ENCODE measurements at places on chromosomes 4 and X.
A peak's percentile ranks its signal among the peaks of the same experiment; 100 is the strongest.

DNA sequence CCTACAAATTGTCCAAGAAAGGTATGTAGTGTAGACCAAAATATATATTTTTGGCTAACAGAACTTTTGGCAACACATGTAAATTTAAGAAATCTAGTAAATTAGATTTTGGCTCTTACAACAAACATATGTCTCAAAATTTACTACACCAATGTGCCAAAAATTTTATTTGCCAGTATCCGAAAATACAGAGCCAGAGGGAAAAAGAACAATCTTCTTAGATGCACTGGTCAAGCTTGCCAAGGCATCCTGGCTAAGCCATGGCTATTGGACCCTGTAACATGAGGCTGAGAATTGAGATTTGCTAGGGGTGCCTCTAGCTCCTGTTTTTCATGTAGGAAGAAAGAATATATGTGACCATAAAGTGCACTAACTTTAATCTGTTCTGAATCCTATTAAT is 91.8 kb downstream of the GABRG1 start:
- no peak for DNase-seq

GRCh38 chr4:5452156-5452555 is 256.2 kb downstream of the EVC2 start:
- DNase-seq, result peak; percentile 50

DNA sequence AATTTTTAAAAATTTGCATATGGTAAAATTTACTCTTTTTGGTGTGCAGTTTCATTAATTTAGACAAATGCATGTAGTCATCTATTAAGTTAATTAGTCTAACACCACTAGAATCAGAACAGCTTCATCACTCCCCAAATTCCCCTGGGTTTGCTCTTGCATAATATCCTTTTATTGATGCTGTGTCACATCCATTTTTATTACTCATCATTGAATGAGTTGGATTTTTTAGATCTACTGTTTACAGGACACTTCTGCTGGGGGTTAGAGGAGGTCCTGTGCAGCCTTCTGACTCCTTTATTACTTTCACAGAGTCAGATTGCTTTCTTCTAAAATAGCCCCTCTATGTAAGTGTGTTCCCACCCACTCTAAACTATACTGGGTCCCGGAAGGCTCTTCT is 65.9 kb downstream of the MTHFD2L start:
- no peak for DNase-seq

DNA sequence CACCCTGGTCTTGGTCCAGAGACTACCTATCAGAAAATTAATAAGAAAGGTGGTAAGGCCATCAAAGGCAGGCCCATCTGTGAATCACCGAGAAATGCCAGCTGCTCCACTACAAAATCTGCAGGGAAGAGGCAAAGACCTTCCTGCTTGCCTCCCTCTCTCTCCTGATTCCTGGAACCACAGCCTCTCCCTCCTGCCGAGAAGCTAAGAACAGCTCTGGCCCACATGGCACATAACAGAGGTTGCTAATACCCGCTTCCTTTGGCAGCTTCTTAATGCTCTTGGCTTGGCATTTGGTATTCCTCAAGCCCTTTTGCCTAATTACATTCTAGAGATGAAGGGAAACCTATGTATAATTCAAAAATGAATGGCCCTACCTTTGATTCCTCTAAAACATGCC is 32.9 kb downstream of the RAI2 start:
- DNase-seq, result no peak

DNA sequence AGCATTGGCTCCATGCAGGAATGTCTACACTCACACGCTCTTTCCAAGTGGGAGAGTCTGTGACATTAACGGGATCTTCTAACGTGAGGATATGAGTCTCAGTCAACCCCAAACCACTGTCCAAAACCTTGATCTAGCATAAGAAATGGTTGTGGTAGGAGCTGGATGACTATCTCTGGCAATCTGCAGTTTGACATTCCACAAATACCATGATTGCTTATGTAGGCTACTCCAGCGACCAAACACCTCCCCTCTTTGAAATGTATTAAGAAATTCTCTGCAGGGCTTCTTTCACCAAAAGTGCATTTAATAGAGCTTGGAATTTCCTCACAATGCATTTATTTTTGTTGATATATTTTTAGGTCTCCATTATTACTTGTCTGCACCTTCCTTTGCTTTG is 14.1 kb upstream of the STX18 start:
- DNase-seq, result no peak

DNA sequence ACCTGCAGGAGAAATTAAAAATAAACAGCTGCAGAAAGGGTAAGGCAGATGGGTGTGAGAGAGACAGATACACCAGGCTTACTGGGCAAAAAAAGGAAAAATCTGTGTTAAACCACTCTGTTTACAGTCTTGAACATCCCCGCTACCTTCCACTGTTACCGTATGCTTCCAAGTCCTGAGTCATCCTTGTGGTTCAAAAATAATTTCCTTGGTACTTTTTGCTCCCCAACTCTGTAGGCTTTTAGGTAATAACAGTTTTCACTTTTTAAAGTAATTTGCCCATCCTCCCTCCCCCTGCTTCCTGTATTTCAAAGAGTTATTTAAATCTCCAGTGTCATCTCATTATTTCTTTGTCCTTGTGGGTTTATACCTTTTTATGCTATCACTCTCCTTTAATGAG is 210.1 kb upstream of the FAT4 start:
- DNase-seq, result no peak

DNA sequence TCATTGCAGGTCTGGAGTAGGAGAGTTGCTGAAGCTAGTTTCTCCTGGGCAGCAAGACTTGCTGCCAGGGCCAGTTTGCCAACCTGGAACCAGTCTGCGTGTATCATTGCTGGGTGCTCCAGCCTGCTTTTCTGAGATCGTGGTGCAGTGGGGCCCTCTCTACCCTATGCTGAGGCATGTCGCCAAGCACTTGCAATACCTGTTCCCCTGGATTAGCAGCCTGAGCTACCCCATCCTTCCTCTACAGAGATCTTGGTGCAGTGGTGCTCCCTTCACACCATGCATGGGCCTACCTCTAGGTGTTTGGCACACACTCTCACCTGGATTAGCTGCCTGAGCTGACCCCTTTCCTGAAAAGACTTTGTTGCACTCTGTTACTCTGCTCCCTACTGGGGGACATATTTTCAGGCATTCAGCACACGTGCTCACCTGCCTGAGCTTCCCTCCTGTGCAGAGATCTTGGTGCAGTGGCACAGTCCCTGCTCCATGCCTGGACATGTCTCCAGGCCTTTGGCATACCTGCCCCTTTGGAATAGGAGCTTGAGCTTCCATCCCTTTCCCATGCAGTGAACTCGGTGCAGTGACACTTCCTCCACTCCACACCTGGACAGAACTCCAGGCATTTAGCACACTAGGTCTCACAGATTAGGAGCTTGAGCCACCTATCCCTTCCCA is 133.7 kb upstream of the CXCL13 start:
- DNase-seq, result no peak

- no peak for DNase-seq
Measured at GRCh38 chrX:9873952-9874351, 87.7 kb downstream of the SHROOM2 start.

DNA sequence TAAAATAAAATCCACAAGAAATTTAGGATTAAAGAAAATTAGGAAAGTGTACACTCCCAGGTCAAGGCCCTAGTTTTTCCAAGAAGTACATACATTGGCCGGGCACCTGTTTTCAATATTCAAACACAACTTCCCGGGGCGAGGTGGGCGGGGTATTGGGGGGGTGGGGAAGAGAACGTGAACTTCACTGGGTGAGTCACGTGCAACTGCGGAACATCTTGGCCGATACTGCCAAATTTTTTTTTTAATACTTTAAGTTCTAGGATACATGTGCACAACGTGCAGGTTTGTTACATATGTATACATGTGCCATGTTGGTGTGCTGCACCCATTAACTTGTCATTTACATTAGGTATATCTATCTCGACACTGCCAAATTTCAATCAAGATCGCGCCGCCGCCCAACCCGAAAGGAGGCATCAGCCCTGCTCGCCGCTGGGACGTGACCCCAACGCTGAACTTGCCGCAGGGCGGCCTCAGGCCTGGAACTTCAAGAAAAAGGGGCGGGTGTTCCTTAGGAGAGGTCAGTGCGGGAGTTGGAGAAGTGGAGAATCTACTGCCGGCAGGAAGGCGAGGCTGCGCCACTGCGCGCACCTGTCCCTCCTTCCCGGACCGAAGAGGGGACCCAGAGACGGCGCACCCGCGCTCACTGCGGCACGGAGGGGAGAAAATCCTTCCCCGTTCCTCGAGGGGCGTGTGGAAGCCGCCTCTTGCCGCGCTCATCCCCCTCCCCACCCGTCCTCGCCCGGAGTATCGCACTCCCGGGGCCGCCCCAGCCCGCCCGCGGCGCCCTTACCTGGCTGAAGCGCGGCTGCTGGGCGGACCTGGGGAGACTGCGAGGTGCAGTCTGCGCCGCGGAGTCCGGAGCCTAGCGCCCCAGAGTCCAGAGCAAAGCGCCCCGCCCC is at the start of gene TEC:
TSS of gene TEC (minus strand) at position 883 of the 905 bp plus-strand sequence. CDS start 41,224 bp downstream, outside the sequence.
- no peak for DNase-seq

DNA sequence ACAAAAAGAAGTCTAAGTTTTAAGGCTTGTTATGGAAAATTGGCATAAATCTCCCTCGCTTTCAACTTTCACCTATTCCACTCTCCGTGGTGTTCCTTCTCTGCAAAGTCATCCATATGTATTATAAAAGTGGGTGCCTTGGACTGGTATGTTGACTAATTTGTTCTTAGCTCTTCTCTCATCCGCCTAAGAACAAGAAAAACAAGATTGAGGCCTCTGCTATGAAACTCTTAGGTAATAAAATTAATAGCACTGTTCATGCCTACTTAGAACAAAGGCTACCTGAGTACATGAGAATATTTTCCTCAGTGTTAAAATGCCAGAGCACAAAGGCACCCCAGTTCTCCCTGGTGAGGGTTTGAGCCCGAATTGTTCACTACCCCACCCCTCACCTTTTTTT is 1.3 kb downstream of the CNGA1 start:
- DNase-seq, result no peak

- no peak for DNase-seq
Measured at GRCh38 chr4:185405296-185405999, 8.8 kb downstream of the ANKRD37 start.

DNA sequence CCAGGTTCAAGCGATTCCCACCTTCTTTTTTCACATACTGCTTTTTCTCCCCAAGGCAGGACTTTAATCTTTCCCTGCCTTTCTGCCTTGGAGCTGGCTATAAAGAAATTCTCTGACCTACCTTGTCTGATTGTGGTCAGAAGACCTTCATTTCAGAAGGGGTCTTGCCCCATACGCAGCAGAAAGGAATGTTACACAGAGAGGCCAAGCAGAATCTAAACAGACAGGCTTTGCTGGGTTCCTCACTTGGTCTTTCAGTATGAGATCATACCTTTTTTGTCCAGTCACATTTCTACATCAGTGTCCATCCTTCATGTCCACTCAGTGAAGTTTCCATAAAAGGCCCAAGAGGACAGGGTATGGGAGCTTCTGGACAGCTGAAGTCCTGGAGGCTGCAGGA is 108.3 kb upstream of the RBPJ start:
- no peak for DNase-seq

DNA sequence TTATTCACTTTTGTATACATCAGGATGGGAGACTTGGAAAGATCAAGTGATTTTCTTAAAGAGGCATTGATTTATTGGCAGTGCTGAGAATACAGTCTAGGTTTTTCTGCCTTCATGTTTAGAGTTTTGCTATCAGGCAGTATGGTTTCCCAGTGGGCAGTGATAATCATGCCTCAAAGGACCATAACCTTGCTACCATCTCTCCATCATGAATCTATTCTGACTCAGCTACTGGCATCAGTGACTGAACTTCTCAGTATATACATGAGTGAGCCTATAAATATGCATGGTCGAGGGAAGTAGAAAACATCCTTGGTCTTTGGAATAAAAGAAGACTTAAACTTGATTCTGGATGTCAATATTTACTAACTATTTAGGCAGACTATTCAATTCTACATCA is 562.0 kb upstream of the AADAT start:
- no peak for DNase-seq

DNA sequence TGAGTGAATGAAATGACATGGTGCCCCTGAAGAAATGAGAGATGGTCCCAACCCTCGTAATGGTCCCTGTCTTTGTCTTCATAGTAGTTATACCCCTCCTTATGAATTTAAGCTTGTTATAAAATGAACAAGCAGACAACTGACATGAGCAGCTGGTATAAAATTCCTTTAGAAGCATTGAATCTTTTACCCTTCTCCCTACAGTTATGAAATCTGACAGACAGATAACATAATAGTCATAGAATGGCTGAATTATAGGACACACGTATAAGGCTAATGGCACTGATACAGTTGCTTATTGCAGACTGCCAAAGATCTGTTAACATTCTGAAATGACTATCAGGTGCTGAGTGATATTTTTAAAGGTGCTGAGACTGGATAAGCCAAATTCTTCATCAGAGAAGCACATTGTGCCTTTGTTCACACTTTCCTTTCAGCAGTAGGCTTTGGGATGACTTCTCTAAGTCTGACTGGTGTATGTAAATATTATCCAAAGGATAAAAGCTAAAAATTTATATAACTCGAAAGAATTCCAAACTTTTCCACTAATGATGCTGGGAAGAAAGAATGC is 47.4 kb upstream of the PDGFC start:
- no peak for DNase-seq

- no peak for DNase-seq
Measured at GRCh38 chr4:66556651-66557278, 886.5 kb upstream of the EPHA5 start.

GRCh38 chr4:152843481-152844090 is 63.8 kb downstream of the ARFIP1 start:
- DNase-seq, result no peak

DNA sequence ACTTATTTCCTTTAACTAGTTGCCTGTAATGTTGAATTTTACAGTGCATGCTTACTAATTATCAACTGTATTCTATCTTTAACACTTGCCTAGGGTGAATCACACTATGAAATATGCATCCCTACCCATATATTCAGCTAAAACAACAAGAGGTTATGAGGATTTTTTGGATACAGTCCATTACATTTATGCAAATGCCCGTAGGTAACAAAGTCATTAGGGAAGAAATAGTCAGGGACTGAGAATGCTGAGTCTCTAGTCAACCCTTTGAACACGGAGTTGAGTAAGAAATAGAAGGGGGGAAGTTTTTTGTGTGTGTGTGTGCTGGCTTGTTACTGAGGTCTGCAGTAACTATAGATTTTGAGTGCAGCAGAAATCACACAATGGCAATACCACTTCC is 26.1 kb upstream of the CBLL2 start:
- no peak for DNase-seq

DNA sequence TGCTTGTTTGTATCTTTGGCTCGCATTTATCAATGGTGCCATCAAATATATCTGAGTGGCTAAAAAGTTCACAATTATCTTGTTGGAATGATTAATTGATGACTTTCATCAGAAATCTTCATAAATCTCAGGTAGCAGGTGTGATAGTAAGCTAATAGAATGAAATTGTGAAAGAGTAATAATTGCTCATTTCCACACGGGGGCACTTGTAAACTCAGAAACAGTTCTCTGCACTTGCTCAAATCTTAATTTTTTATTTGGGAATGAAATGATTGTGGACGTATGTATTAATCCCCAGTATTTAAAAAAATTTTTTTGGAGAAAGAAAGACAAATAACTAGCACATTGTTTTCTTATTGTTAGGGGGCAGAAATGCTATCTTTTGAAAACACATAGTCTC is 132.8 kb downstream of the DTHD1 start:
- no peak for DNase-seq
